A549 treated with CORT108297 at 1 μM for 4 hours (cell line): ENCODE measurements at places on chromosomes 1 and 21. TPM values are rescaled to one million over a fixed set of nuclear protein-coding genes. Genes with fewer than 3 reads are reported as not detected.

The LIN28A gene
- 0.03 TPM in 1 of 5 replicates, not detected in the others for total RNA-seq

The PPFIA4 gene
- 0.33 to 0.52 TPM (median 0.44 TPM) in 5 replicates for total RNA-seq

The FNDC5 gene
- 0.42 to 0.77 TPM (median 0.57 TPM) in 5 replicates for total RNA-seq

The DMRTA2 gene
- 0.06 to 0.23 TPM (median 0.17 TPM) in 5 replicates for total RNA-seq

The TMPRSS2 gene
- 0.09 to 0.16 TPM (median 0.14 TPM) in 3 of 5 replicates, not detected in the others for total RNA-seq

The HES3 gene
- total RNA-seq, result not detected in 5 replicates

The NDUFS2 gene
- 78.3 to 97.7 TPM (median 84.9 TPM) in 5 replicates for total RNA-seq

The TMEM52 gene
- total RNA-seq, result 0.44 to 1.3 TPM (median 0.72 TPM) in 5 replicates

The LCE2C gene
- not detected in 5 replicates for total RNA-seq

The METTL18 gene
- 4.9 to 7.8 TPM (median 5.6 TPM) in 5 replicates for total RNA-seq

The KLF17 gene
- 0.27 to 0.50 TPM (median 0.34 TPM) in 5 replicates for total RNA-seq

The TEKT2 gene
- total RNA-seq, result not detected in 5 replicates

The AMPD1 gene
- total RNA-seq, result 0.07 TPM in 1 of 5 replicates, not detected in the others

The GLUL gene
- 13.8 to 21.1 TPM (median 17.8 TPM) in 5 replicates for total RNA-seq

The MSH4 gene
- not detected in 5 replicates for total RNA-seq

The LCE1C gene
- not detected in 5 replicates for total RNA-seq

The LRRN2 gene
- 14.3 to 20.0 TPM (median 16.5 TPM) in 5 replicates for total RNA-seq

The TNNI3K gene
- not detected in 5 replicates for total RNA-seq

The CD1E gene
- total RNA-seq, result not detected in 5 replicates

The AMY1A gene
- total RNA-seq, result not detected in 5 replicates

The C1orf185 gene
- not detected in 5 replicates for total RNA-seq

The UMODL1 gene
- total RNA-seq, result not detected in 5 replicates

The RAB25 gene
- total RNA-seq, result 0.21 TPM in 1 of 5 replicates, not detected in the others

The SAMD11 gene
- total RNA-seq, result 16.5 to 38.7 TPM (median 35.5 TPM) in 5 replicates
